ENCODE measurements at places on chromosomes 6 and 20.

DNA sequence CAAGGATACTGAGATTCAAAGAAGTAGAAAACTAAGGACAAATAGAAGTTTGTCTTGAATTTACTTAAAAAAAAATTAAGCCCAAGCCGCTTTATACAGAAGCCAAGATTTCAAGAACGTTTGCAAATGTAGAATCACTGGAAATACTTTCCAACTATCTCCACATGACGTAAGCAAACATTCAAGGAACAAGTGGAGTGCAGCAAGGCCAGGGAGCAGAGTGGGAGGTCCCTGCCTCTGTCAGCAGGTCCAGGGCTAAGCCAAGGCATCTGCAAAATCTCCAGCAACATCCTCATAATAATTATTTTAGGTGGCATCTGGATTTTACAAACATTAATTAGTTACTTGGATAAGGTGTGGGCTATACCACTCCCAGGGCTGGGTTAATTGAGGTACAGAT, 60.1 kb upstream of the AKIRIN2 start:
- DNase-seq, result no peak

- DNase-seq, result no peak
These were observed 4.0 kb downstream of the DYNLT1 start for GRCh38 chr6:158640519-158640918.

- DNase-seq, result no peak
These were observed 55.7 kb downstream of the CD40 start for GRCh38 chr20:46173652-46174468.

DNA sequence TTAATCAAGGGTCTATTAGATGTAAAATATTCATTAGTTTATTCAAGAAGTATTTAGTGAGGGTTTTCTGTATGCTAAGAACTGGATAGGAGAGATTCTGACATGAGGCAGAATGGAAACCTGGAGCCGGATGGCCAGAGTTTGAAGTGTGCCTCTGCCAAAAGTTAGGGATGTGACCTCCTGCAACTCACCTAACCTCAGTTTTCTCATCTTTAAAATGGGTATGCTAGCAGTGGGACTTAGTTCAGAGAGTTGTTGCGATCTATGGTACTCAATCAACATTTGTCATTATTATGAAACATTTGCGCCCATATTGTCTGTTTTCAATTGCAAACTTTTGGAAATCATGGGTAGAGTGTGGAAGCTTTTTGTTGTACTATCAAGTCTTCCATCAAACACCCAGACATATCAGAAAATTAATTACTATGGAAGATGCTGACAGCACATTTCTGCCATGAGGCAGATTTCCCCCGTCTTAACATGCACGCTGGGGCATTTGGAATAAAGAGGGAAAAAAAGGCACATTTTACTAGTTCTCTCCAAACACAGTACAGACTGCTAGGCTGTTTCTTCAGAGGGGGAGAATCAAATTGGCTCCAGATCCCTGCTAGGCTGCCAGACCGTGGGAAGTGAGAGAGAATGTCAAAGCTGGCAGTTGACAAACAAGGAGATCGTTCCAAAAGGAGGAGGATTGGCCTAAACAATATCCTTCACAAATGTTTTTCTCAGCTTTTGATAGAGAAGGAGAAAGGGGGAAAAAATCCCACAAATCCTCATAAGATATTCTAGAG, 205.3 kb upstream of the TSHZ2 start:
- DNase-seq, result no peak

DNA sequence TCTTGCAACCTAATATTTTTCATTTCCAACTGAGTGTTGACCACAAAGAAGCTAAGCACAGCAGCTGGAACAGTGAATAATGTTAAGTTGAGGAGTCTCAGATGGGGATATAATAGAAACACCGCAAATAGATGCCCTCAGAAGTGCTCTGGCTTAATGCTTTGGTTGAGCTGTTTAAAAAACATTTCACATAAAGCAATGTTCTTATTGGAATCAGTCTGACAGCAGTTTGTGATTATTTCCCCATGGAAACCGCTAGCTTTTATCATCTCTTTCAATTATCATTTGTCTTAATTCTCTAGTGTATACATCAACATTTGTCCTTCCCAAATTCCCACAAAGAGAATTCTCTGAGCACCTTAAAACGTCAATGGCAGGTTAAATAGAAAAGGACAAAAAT, 30.8 kb downstream of the METTL24 start:
- no peak for DNase-seq

- no peak for DNase-seq
These were observed 191.0 kb downstream of the TPBG start for GRCh38 chr6:82554666-82555065.

GRCh38 chr6:34657037-34657306, 39.6 kb downstream of the ILRUN start:
- no peak for DNase-seq

GRCh38 chr6:134740473-134741199, 209.3 kb downstream of the ALDH8A1 start:
- DNase-seq, result no peak

GRCh38 chr6:154408891-154409500, 52.4 kb upstream of the IPCEF1 start:
- no peak for DNase-seq

DNA sequence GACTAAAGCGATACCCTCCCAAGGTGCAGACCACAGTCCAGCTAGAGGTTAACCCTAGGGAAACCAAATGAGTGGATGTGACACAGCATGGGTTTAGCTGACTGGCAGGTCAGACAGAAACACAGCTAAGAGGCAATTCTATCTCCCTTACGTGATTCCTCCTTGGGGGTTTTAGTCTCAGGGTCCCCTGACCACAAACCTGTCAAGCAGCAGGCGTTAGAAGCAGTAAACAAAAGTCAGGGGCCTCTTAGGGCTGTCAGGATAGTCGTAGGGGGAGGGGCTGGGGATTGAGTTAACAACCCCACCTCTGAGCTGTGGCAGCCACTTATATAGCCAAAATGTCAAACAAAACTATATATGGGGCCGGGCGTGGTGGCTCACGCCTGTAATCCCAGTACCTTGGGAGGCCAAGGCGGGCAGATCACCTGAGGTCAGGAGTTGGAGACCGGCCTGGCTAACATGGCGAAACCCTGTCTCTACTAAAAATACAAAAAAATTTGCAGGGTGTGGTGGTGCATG, 13.6 kb downstream of the KCNK5 start:
- DNase-seq, result no peak

- no peak for DNase-seq
These were observed 9.7 kb downstream of the LINC00237 start for GRCh38 chr20:21096321-21097043.

- DNase-seq, result no peak
These were observed 54.4 kb downstream of the TPD52L1 start for GRCh38 chr6:125207956-125208355.

DNA sequence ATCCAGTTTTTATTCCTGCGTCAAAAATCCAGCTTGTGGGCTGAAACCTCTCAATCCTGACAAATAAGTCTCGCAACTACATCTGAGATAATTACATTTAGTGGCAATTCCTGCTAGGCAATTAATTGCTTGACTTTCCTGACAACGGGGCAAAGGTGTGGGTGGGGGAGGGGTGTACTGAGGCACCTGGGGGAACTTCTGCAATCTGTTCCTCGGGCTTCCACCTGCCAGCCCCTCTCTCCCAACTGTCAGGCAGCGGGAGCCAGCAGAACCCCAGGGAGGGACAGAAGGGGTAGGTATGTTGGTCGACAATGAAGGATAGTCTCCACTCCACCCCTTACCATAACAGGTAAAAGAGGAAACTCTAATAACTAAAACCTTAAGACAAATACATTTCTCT, 6.8 kb downstream of the C6orf52 start:
- no peak for DNase-seq

GRCh38 chr20:2521369-2522305, 12.9 kb upstream of the ZNF343 start:
- DNase-seq, result no peak
